Lower lobe of right lung (tissue), 2 donors: ENCODE measurements at places on chromosomes 11 and 22.

DNA sequence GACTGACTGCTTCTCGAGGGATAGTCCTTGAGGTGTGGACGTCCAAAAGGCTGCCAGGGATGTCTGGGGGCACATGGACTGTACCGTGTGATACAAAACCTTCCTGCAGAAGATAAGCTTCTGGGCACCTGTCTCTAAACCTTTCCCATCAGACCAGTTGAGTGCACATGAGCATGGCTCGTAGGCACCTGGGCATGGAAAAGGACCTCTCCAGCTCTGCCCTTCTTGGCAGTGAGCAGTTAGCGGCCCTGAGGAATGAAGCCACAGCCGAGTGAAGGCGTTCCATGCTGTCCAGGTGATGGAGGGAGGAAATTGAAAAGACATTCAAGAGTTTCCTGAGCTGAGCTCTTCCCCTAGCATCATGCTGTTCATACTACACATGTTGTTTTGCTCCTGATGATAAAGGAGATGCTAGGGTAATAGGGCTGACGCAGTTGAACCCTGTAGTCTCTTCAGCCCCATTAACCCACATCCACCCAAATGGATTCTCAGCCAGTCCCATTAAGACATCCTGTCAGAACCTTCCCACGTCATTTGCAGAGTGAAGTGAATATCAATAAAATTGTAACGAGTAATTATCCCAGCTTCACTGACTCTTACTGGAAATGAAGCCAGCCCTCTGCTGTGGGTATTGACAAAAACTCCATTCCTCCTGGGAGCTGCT lies 138.6 kb downstream of the KIRREL3 start:
- no peak for DNase-seq

DNA sequence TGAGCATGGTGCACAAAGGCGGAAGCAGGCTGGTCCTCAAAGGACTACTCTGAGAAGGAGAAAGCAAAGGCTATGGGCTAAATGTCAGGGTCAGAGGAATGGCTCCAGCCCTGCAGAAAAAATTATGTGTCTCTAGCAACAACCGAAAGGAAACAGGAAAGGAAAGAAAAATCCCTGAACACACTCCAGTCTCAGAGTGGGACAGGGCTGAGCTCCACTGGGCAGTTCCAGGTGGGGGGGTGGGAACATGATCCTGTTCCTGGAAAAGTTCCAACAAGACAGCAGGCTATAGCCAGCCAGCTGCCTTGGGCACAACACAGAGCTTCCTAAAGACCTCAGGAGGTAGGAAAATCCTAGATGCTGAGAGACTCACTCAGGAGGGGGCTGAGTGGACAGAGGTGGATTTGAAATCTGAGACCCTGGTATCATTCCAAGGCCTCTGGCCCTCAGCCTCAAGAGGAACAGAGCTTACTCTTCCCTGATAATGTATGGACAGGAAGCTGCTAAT lies 1088.2 kb downstream of the TBC1D22A start:
- DNase-seq = no peak

DNA sequence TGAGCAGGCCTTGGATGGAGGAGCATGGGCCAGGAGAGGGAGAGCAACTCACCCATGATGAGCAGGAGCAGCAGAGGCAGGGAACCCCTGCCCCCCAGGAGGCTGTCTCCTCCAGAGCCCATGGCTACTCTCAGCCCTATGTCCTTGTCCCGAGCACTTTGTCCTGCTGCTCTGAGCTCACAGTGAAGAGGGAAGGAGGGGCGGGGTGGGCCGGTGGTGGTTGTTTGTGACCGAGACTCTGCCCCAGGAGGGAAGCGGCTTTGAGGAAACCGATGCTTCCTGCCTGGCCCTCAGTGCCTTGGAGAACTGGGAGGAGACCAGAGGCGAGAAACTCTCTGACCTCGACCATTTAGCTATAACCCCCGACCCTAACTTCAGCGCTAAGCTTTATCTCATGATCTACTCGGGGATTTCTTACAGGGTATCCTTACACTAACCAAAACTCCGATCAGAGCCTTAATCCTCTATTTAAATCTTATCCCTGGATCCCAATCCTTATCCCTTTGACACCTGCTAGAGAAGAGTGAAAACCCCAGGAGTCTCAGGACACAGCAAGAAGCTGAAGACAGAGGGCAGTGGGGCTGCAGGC lies at the start of gene ROBO4:
Gene ROBO4, minus strand, starts transcription at position 192 of the 589 bp plus-strand sequence. Its CDS starts 70 bp downstream, at position 122.
- no peak for DNase-seq

GRCh38 chr11:3228445-3228829 lies 3.8 kb downstream of the MRGPRE start:
- no peak for DNase-seq

DNA sequence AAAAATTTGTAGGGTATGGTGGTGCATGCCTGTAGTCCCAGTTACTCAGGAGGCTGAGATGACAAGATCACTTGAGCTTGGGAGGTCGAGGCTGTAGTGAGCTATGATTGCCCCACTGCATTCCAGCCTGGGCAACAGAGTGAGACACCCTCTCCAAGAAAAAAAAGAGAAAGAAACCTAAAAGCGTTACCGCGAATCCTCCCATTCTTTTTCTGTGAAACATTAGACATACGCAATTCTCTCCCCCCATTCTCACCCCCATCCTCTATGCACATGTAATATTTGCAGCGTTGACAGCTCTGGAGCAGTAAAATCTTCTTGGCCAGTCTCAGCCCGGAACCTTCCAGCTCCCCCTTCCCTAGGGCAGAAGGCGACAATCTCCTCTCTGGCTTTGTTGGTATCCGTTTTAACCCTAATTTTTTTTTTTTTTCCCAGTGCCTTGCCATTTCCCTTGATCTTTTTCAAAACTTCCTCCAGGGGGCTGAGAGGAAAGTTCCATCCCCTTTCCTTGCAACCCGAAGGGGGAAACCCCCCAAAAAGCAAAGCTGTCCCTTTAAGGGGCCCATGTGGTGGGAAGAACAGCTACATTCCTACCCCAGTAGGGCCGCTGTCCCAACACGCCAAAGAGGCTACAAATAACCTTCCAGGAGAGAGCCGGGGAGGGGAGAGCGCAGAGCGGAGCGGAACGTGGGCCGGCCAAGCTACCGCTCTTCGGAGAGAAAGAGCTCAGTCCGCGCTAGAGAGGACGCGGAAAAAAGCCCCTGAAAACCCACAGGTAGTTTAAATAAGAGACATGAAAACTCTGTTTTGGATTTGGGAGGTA lies 1.9 kb downstream of the LRP4 start:
- DNase-seq = no peak

GRCh38 chr11:37560991-37561390 lies 963.0 kb upstream of the RAG2 start:
- DNase-seq = no peak

- no peak for DNase-seq
Observed at GRCh38 chr11:559712-560304, 730 bp downstream of the LMNTD2 start.

- DNase-seq = no peak
Observed at GRCh38 chr11:2718817-2719438, 19.1 kb upstream of the KCNQ1OT1 start.

DNA sequence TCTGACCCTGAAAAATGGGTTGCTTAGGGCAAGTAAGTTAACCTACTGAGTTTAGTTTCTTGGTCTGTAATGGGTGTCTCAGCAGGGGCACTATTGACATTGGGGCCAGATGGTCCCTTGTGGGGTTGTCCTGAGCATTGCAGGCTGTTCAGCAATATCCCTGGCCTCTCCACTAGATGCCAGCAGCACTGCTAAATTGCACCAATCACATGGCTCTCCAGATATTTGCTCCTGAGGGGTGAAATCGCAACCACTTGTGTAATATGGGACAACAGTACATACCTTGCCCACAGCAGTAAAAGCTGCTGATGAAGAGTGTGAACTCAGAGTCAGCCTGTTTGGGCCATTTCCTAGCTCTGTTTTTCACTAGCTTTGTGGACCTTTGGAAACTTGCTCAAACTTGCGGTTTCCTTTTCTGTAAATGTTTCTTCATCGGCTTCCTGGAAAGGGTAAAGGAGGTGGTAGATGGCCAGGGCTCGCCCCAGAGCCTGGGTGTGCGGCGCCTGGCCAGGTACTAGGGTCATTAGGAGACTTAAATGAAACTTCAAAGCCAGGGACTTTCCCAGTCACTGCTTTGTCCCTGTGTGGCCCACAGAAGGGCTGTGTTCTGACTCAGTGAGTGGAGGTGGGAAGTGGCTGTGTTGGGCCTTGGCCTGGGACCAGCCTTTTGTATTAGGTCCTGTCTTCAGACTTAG lies 13.0 kb downstream of the NCF4 start:
- peak; percentile 81 for DNase-seq

- no peak for DNase-seq
Observed at GRCh38 chr11:8831861-8832260, 79.1 kb upstream of the AKIP1 start.

DNA sequence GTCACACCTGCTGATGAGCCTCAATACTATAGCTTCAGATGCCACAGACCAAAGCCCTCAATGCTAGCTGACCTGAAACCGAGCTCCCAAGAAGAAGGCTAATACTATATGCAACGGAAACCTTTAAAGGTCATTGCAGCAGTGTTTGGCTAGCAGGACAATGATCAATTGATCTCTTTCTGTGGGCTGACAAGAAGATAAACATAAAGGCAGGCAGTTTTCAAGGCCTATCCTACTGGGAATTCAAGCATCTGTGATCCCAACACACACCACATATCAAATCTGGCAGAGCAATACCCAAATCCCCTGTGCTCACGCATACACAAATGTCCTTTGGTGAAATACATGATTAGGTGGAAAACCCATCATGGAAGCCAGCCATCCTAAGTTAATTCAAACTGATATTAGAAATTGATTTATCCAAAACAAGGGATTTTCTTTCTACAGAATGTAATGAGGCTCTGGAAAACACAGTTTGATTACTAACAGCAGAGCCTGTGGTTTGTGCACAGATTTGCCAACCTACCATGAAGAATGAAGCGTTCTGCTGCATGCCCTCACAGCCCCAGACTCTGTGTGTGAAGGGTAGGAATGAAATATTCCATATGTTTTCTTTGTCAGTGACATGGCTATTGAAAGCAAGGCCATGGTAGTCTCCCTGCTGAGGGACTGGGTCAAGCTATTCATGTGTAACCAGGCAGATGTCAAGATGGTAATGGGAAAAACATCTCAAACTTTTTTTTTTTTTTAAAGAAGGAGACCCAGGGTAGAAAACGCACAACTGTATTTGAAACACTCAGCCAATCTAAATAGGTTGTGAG lies 12.2 kb downstream of the LGR4 start:
- DNase-seq = no peak

DNA sequence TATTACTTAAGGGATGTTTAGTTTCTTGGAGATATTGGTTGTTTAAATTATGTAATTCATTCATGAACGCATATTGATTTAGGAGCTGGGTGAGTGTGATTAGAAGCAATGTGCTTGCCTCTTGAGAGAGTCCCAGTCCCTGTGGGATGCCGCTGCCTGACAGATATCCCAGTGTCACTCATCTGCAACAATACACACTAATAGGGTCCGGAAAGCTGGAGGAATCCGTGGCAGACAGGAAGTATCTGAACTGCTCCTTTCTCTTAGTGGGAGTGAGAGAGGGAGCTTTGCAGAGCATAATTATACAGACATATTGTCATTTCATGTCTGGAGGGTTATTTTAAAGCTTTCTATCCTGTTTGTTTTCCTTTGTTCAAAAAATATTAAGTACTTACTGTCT lies 17.4 kb downstream of the AMOTL1 start:
- DNase-seq = no peak

- DNase-seq = no peak
Observed at GRCh38 chr22:22878801-22879674, 8.6 kb upstream of the IGLL5 start.

GRCh38 chr11:26326793-26327400 lies 5.0 kb upstream of the ANO3 start:
- no peak for DNase-seq

- no peak for DNase-seq
Observed at GRCh38 chr11:96205460-96205809, 137.6 kb downstream of the MAML2 start.

- DNase-seq = no peak
Observed at GRCh38 chr11:133133606-133134005, 398.7 kb downstream of the OPCML start.

DNA sequence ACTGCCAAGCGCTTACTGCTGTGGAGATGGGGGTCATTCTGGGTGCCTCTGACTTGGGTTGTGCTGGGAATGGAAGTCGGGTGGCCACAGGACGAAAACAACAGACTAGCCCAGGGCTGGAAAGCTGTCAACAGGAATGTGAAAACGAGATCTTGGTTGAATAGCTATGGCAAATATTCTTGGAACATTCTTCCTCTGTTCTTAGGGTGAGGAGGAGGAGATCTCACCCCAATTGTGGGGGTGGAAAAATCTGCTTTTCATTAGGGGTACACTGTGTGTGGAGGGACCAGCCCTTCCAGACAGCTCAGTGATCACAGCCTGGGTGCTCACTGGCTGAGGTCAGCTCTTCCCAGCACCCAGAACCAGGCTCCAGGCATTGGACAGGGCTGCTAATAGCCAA lies 52.0 kb upstream of the PRSS23 start:
- DNase-seq = no peak

- DNase-seq = no peak
Observed at GRCh38 chr11:119512369-119512768, 89.4 kb upstream of the THY1 start.

GRCh38 chr11:44767421-44767820 lies 40.7 kb downstream of the TSPAN18 start:
- DNase-seq = no peak

GRCh38 chr11:6655790-6656583 lies at the start of gene DCHS1:
Gene DCHS1, minus strand, starts transcription at chr11:6655809. Its CDS starts 14,196 bp downstream, at chr11:6641613.
- DNase-seq = no peak

- DNase-seq = peak; percentile 67
Observed at GRCh38 chr11:75733431-75734107, 15.9 kb downstream of the MOGAT2 start.
